Stimulated activated memory B cell treated with anti-CD40 and anti-IgM and Interleukin-4, amounts not matched to agents 10 μg/mL and 1 μg/mL and 100 μg/mL, for 72 hours (primary cell): ENCODE measurements at places on chromosomes 7 and 10.
A peak's percentile ranks its signal among the peaks of the same experiment; 100 is the strongest.

DNA sequence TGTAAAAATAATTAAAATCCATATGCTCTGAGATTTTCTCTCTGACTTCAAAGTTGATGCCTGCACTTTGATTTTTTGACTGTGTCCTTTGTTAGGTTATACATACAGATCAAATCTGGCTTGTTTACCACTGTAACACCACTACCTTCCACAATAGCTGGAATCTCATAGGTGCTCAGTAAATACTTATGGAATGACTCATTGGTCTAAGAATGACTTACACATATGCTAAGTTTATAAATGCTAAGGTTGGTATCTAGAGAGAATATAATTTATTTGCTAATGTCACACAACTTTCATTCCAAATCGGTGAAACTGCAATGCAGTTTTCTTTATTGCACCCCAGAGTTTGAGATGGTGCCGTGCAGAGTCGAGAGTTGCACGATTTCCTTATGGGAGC is 578.5 kb downstream of the SH2D4B start:
- ATAC-seq = no peak

GRCh38 chr7:59079-60016 is 133.0 kb upstream of the FAM20C start:
- ATAC-seq = no peak

DNA sequence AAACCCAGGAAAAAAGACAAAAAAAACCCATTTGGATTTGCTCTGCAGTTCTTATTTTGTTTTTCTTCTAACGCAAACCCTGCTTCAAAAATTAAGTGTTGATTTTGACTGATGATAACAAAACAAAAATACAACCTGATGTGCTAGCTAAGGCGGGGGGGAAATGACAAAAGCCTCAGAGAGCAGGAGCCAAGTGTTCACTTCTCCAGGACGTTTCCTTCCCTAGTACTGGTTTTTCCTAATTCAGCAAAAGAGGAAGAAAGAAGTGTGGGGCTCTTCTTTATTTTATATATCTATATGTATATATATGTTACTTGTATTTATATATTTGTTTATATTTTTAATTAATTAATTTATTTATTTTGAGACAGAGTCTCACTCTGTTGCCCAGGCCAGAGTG is 28.0 kb downstream of the SNX10 start:
- ATAC-seq = no peak

DNA sequence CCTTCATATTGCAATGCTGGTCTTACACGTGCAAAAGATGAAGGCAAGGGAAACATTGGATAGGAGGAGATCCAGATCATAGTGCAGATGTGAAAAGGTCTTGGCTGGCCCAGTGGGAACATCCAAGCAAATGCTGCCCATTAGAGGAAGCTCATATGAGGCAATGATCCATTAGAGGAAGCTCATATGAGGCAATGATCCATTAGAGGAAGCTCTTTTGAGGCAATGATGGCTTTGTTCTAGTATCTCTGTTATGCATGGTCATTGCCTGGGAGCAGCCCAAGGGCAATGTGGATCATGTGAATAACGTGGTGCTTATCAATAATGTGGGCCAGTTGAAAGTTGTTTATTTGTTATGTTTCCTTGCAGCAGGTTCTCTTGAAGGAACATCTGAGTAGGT is 37.8 kb downstream of the STEAP4 start:
- no peak for ATAC-seq

- peak; percentile 36 for ATAC-seq
Measured at GRCh38 chr7:4479367-4480039, 202.6 kb upstream of the FOXK1 start.

DNA sequence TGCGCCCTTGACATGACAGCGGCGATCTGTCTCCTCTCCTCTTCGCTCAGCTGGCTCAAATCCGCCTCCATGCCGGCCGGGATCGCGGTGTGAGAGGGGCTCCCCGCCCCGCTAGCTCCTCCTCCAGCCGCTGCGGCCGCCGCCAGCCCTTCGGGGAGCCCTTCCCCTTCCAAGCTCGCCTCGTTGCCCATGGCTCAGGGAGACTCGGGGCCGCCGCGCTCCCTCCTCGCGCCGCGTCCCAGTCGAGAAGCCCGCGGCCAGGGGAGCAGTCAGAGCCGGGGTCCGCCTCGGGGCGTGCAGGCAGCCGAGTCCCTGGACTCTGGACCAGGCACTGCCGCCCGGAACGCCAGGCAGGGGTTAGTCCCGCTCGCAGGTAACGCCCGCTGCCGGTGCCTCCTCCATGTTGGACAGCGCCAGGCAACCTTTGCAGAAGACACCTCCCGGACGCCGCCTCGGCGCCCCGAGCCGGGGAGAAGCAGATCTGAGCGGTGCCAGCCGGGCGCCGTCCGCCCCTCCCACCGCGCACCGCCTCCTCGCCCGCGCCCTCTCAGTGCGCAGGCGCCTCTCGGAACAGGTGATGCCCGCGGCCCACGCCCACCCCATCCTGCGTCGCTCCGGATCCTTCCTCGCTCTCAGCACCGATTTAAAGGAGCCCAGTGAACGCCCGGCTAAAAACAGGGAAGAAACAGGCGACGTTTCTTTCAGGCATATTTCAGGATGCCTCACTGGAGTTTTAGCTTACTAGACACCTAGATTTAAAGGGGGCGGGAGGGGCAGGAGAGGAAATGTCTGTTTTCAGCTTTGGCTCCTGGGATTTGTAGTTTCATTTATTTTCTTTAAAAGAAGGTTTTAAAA is at the start of gene PCLO:
TSS of gene PCLO (minus strand) at position 483 of the 855 bp plus-strand sequence. CDS start at position 191, 292 bp downstream.
- peak; percentile 91 for ATAC-seq

DNA sequence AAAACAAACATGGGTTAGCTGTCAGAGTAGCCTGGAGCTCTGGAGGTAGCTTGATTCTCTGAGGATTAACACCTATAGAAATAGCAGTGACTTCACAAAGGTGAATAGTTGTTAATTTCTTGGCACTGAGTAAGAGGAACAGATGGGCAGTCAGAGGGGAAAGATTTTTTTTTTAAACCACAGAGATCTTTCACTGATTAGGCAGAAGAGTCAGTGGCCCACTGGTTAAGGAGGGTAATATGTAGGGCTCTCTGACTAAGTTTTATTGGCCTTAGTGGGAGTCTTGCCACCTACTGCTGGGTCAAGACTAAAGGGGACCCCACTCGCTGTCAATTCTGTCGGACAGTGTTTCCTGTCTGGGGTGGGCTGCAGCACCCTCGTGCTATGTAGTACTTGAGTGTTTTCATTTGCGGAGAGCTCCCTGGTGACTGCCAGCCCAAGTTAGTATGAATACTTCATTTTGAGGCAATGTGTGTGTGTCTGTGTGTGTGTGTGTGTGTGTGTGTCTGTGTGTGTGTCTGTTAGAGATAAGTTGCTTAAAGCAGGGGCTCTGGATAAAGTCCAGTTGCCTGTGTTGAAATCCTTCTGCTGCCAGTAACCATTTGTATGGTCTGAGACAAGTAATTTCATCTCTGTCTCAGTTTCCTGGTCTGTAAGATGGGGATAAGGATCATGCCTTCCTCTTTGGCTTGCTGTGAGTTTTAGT is 145.2 kb downstream of the ARID5B start:
- ATAC-seq = peak; percentile 61

GRCh38 chr7:54129035-54129434 is 413.1 kb upstream of the VSTM2A start:
- ATAC-seq = no peak
